ENCODE measurements at places on chromosomes 7 and 10.

- peak; percentile 8 for DNase-seq
Observed at GRCh38 chr10:21372651-21373410, 152.7 kb downstream of the SKIDA1 start.

- DNase-seq: no peak
Observed at GRCh38 chr7:21028186-21028585, 241.5 kb upstream of the SP8 start.

DNA sequence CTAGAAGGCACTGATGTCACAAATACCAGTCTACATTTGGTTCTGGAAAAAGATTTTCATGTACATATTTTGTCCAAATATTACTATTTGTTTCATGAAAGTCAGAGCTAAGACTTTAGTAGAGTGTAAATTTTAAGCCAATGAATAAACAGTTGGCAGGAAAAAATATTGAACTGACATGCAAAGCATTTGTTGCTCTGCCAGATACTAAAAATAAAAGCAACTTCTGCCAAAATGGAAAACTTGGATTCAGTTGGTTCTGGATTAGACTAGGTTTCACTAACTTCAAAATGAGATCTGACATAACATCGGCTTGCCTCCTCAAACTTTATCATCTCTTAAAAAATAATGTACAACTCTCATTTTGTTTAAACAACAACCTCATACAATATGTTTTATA, 34.9 kb downstream of the FAM204A start:
- DNase-seq: no peak

DNA sequence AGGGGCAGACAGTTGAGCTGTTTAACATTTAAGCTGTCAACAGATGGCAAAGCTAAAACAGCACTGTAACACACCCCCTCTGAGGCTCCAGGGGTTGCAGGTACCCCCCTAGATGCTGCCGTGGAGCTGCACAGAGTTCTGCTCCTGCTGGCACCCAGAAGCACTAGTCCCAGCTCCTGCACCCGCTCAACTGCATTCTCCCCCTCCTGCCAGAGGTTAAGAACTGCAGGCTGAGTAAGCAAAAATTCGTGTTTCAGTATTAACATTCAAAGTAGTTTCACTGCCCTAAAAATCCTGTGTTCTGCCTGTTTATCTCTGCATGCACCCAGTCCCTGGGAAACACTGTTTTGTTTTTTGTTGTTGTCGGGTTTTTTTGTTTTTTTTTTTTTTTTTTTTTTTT, 790.8 kb upstream of the KCND2 start:
- DNase-seq: peak; percentile 8

DNA sequence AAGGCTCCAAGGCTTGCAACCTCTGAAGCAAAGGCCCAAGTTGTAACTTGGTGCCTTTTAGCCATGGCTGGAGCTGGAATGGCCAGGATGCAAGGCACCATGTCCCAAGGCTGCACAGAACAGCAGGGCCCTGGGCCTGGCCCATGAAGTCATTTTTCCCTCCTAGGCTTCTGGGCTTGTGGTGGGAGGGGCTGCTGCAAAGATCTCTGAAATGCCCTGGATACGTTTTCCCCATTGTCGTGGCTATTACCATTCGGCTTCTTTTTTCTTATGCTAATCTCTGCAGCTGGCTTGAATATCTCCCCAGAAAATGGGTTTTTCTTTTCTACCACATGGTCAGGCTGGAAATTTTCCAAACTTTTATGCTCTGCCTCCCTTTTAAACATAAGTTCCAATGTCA, 234.2 kb downstream of the CDK14 start:
- no peak for DNase-seq

- DNase-seq: no peak
Observed at GRCh38 chr10:118710487-118710886, 44.3 kb downstream of the CACUL1 start.

DNA sequence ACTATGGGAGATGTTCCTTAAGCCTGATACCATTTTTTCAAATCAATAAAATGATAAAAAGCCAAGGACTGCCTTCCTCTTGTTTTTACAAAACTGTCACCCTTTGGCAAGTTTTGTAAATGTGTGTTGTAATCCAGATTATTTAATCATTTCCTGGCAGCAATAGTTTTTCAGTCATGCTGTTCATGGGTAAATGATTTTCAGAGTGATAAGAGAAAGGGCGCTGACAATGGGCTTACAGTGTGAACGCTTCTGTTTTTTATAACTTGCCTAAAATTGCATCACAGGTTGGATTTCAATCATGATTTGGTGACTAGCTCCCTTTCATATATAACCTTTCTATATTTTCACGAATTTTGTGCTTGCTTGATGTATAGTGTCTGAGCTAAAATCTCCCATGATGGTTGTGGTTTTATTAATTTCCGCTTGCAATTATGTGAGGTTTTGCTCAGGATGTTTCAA, 19.0 kb upstream of the DMBT1 start:
- DNase-seq: no peak

DNA sequence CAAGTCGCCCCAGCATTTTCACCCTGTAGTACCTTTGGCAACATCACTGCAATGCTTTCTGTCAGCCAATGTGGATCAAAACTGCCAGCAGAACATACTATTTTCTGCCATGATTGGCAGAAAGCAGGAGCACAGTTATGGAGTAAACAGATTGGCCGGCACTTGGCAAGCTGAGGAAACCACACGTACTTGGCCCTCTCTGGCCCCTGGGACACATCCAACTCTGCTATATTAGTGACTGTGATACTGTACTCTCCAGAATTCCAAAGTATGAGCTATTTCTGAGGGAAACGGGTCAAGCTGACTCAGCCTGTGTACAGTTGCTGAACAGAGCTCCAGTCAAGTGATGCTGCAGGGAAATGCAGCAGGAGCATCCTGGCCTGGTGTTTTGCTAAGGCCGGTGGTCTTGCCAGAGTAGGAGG, 39.8 kb upstream of the LANCL2 start:
- DNase-seq: no peak

DNA sequence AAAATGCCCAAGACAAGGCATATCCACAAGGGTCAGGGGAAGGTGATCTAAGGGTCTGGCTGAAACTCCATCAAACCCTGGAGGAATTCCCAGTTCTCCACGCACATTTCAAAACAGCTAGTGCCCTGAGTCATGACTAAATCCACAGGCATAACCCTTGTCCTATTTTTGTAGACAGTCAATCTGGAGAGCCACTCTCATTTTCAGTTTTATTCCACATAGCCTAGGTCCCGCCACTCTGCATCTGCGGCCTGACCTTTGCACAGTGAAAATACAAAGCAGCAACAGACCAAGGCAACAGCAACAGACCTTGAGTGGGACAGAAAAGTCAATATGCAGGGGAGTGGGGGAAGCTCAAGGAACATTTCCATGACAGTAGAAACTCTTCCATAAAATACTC, 201.4 kb upstream of the NPVF start:
- DNase-seq: peak; percentile 18

DNA sequence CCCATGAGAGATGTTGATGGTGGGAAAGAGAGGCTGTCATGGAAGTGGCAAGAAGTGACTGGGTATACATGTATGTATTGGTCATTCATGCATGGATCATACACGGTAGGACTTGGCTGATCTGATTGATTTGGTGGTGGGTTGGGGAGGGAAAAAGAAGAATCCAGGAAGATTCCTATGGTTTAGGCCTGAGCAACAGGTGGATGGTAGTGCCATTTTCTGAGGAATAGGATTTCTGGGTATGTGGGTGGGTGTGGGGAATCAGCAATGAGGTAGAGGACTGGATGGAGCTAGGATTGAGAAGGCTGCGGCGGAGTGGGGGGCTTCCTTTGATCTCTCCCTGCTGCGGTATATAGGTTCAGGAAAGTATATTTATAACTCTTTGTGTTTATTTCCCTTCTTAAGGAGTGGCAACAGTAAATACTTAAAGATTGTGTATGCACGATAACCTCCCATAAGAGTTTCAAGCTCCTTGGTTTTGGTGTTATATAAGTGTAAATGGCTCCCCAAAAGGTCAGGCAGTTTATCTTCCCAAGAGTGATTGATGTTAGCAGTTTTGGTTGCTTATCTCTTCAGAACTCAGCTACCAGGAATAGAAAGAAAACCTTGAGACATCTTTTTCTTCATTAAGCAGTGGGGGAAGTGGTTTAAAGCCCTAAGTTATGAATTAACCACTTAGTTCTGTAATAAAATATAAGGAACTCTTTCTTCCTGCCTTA, 100.1 kb downstream of the LSMEM1 start:
- no peak for DNase-seq

DNA sequence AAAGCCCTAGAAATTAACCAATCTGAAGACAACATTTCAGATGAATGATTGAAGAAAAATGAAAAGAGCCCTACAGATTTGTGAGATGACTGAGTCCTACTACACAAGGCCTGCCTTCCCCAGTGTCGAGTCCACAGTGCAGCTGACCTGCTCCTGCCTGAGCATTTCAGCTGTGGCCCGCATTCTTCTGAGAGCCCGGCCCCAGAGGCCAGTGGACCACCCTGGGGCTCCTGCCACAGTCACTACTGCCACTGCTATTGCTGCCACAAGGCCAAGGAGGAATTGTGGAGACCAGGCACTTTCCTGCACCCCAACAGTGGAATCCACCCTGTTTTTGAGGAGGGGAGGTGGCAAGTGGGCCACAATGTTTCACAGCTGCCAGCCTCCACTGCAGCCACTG, 19.6 kb upstream of the ZNF735 start:
- no peak for DNase-seq

- no peak for DNase-seq
Observed at GRCh38 chr10:82319074-82319473, 444.1 kb downstream of the NRG3 start.

DNA sequence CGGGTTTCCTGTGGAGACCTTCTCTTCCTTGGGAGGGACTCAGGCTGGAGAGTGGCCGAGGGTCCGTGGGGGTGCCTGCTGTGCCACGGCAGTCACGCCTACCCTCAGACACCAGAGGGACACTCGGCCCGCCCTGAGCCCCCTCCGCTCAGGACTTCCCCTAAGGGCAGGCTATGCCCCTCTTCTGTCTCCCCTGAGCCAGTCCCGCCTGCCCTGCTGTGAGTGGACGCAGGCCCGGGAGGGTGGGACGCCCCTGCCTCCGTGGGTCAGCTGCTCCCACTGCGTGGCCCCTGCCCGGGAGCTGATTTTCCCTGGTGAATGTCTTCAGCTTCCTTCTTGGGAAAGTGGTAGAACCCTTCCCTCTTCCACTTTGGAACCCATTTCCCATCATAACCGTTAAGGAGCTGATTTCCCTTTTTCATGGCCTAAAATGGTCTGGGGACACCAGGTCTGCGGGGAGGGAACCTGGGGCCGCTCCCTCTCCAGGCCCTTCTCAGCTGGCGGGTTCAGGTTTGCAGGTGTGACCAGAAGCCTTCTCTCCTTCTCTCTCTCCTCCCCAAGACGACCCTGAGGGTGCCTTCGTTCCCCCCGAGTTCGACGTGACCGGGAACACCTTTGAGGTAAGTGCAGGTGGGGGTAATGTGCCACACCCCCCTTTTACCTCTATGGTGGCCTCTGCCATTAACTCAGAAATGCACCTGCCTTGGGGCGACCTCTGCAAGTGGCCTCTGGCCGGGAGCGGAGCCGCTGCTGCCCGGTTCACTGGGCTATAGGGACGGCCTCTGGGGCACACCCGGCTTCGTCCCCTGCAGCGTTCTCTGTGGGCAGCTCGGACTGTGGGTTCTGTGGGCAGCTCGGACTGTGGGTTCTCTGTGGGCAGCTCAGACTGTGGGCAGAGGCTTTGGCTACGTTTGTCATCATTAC, 7.9 kb downstream of the KNDC1 start:
- no peak for DNase-seq

DNA sequence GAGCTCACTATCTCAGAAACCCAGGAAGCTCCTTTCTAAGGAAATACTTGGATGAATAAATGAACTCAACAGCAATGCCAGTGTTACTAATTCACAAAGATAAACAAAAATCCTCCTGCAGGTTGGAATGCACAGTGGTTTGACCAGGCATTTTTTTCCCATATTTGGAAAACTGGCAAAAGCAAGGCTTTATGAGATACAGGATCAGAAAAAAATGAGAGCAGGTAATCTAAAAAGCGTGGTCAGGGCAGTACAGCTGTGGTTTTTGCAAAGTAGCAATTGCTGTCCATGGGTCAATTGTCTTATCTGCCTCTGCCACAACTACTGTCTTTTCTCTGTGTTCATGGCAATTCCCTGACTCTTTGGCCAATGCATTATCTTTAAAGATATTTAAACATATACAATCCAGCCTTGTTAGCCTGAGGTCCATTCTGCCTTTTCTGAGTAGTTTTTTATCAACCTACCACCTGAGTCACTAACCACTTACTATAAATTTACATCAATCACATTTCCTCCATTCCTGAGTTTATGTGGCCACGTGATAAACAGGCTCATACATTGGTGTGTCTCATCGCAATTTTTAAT, 564.5 kb upstream of the IGFBP3 start:
- DNase-seq: no peak

DNA sequence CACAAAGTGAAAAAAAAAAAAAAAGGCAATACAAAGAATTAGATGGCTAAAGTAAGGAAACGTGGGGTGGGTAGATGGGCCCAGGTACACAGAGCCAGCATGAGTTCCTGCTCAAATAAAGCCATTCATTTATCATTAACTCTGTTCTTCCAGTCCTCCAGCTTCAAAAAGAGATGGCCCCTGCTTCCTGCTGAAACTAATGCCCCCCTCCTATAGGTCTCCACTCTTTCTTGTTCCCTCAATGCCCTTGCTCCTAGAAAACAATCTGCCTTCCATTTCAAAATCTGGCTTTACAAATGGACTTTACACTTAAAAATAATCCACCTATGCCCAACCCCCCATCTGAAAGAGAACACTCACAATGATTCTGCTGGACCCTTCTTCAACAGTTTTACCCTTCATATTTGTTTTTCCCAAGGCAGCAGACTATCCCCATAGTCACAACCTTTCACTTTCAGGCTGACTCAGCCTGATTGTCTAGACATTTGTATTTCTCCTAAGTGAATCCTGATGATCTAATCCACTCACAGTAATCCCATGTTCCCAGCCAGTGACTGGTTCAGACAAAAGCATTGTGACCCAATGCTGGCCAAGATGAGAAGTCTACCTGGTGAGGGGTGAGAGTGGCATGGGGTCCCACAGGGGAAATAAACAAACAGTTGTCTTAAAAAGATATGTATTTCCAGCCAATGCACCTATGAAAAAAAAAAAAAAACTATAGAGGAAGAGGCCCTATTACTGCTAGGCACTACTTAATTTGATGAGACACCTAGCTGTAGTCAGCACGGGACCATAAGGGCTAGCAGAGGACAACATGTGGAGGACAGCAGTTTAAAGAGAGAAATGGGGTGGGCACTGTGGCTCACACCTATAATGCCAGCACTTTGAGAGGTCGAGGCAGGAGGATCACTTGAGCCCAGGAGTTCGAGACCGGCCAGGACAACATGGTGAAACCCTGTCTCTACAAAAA, 74.6 kb upstream of the GRID1 start:
- DNase-seq: no peak

- DNase-seq: no peak
Observed at GRCh38 chr10:30784524-30784896, 155.0 kb upstream of the LYZL2 start.

- no peak for DNase-seq
Observed at GRCh38 chr10:102020938-102021337, 35.0 kb downstream of the ARMH3 start.

- DNase-seq: peak; percentile 28
Observed at GRCh38 chr10:37856881-37857286, 526 bp downstream of the ZNF248 start.

DNA sequence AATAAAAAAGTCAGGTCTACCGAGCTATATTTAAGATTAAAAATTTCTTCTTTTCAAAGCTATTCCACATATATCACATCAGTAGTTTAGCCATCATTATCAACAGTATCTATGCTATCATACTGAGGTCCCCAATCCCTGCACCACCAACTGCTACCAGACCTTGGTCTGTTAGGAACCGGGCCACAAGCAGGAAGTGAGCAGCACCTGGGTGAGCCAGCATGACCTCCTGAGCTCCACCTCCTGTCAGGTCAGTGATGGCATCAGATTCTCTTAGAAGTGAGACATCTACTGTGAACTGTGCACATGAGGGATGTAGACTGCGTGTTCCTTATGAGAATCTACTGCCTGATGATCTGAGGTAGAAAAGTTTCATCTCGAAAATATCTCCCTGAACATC, 632.1 kb upstream of the KCND2 start:
- DNase-seq: no peak

All from thyroid gland (tissue), 4 donors.